ENCODE measurements at places on chromosomes 7 and 10.

DNA sequence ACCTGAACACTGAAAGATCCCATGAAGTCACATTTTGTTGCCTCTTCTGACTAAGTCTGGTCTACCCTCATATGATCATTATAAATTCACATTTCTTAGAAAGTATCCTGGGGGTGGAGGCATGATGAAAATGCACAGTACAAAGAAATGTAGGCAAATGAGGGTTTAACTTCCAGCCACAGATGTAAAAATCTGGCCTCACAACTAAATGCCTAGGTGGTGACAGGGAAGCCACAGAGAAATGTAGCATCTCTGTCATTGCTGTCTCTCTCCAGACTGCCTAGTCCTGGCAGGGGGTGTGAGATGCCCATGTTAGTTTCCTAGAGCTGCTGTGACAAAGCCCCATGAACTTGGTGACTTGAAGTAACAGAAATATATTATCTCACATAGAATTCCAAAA, 395.9 kb downstream of the SORCS3 start:
- no peak for DNase-seq

DNA sequence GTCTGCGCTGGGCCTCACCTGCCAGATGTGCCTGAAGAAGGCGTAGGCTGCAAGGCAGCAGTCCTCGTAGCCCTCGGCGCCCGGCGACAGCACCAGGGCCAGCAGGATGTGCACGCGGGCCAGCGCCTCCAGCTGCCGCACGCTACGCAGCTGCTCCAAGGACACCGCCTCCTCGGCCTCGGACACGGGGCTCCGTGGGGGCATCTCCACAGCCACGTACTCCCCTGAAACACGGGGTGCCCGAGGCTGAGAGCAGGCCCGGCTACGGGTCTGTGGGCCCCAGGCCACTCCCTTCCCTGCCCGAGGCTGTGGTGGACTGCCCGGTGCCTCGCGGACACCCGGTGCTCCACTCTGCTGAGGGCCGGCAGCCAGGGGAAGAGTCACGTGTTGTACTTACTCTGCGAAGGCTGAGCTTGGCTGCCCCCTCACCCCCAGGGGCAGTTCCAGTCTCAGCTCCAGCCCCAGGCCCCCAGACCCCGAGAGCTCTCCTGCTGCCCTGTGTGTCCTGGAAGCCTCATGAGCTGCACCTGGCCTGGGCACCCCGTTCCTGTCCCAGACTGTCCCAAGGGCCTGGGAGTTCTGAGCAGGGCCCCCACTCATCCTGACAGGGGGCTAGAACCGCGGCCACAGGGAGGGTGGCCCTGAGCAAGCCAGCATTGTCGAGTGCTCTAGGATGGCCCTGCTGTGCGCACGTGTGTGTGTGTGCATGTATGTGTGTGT, 62.8 kb downstream of the CFAP46 start:
- no peak for DNase-seq

GRCh38 chr7:50663396-50664102, 98.3 kb upstream of the DDC start:
- no peak for DNase-seq

- DNase-seq: no peak
Observed at GRCh38 chr10:31757386-31757791, 171.2 kb downstream of the ARHGAP12 start.

GRCh38 chr10:95440756-95441546, 120.2 kb downstream of the SORBS1 start:
- DNase-seq: peak; percentile 20

Measured in astrocyte of the cerebellum (primary cell).